ENCODE measurements at places on chromosomes 1 and 21. TPM values are rescaled to one million over a fixed set of nuclear protein-coding genes. Genes with fewer than 3 reads are reported as not detected.

The CFHR3 gene
- total RNA-seq: 0.17 TPM

The BARHL2 gene
- total RNA-seq: not detected

The FGR gene
- 165 TPM for total RNA-seq

DNA sequence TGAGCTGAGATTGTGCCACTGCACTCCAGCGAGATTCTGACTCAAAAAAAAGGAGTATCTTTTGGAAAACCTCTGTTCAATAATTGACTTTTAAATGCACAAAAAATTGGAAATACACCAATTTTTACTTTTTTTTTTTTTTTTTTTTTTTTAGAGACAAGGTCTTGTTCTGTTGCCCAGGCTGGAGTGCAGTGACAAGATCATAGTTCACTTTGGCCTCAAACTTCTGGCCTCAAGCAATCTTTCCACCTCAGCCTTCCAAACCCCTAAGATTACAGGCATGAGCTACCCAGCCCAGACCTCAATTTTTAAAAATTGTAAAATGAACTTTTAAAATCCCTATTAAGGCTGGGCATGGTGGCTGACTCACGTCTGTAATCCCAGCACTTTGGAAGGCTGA, 30.8 kb downstream of the NEK2 start:
- DNase-seq: no peak

DNA sequence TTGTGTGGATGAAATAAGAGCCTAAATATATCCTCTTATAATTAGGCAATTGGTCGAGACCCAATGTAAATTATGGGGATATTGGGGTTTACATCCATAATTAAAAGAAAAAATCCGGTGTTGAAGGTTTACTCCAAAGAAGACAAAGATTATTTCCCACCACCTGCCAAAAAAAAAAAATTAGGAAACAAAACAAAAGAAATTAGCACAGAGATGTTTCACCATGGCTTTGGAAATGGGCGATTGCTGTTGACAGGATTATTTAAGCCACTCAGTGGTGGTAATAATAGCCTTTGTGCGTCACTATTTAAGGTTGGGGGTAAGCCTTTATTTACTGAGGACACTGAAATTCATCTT, 585 bp upstream of the GLRX2 start:
- no peak for DNase-seq

- no peak for DNase-seq
Observed at GRCh38 chr1:119737040-119737682, 25.4 kb downstream of the PHGDH start.

- DNase-seq: no peak
Observed at GRCh38 chr21:39484711-39485276, 33.0 kb downstream of the SH3BGR start.
